ENCODE measurements at places on chromosomes 3 and 15. TPM values are rescaled to one million over a fixed set of nuclear protein-coding genes. Genes with fewer than 3 reads are reported as not detected.

DNA sequence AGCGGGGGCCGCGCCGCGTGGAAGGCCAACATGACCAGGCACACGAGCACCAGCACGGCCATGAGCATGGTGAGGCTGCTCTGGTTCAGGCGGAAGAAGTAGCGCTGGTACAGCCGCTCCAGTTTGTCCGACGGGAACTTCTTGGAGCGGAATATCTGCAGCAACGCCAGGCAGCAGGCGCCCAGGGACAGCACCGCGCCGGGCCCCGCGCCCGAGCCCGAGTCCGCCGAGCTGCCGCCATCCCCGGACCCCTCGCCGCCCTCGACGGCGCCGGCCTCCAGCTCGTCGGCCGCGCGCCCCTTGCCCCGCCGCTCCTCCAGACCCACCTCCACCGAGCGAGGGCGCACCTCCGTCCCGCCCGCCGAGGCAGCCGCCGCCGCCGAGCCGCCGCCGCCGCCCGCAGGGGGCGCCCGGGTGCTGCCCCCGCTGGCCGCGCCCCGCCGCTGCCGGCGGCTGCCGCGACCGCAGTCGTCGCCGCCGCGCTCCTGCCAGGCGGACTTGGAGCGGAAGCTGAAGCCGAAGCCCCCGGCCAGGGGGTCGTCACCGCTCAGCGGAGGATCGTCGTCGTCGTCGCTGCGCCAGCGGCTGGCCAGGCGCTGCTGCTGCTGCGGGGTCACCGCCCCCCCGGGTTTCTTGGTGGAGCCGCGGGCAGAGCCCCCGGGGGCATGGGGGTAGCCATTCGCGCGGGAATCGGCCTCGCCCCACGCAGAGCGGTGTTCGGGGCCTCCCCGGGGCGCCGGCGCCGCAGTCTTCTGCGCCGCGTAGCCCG is 957 bp downstream of the ADCY5 start:
- DNase-seq = no peak

GRCh38 chr3:138097192-138098172 is 17.9 kb downstream of the DZIP1L start:
- no peak for DNase-seq

DNA sequence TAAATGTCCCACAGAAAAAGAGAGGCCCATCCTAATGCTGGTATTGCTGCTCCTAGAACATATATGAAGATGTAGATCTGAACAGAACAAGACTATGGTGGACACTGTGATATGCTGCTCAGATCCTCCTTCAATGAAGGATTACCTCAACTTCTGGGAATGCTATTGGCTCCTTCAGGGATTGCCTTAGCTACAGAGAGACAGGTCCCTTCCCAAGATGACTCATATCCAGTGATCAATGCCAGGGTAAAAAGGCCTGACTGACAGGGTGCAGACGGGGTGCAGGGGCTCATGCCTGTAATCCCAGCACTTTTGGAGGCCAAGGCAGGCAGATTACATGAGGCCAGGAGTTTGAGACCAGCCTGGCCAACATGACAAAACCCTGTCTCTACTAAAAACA is 20.5 kb upstream of the STAG1 start:
- peak; percentile 68 for DNase-seq

DNA sequence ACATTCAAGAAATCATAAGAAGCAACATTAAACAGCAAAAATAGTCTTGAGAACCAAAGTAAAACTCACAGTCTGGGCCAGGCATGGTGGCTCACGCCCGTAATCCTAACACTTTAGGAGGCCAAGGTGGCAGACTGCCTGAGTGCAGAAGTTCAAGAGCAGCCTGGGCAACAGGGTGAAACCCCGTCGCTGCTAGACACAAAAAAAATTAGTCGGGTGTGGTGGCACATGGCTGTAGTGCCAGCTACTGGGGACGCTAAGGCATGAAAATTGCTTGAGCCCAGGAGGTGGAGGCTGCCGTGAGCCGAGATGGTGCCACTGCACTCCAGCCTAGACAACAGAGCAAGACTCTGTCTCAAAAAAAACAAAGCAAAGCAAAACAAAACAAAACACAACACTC is 117.7 kb upstream of the GOLGA6L6 start:
- DNase-seq = no peak

DNA sequence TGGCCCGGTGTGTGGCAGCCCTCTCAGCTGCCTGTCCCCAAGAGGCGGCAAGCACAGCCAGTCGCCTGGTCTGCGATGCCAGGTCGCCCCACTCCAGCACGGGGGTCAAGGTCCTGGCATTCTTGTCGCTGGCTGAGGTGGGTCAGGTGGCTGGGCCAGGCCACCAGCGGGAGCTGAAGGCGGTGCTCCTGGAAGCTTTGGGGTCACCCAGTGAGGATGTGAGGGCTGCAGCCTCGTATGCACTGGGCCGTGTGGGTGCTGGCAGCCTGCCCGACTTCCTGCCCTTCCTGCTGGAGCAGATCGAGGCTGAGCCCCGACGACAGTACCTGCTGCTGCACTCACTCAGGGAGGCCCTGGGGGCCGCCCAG is 20.8 kb downstream of the CAND2 start:
- no peak for DNase-seq

DNA sequence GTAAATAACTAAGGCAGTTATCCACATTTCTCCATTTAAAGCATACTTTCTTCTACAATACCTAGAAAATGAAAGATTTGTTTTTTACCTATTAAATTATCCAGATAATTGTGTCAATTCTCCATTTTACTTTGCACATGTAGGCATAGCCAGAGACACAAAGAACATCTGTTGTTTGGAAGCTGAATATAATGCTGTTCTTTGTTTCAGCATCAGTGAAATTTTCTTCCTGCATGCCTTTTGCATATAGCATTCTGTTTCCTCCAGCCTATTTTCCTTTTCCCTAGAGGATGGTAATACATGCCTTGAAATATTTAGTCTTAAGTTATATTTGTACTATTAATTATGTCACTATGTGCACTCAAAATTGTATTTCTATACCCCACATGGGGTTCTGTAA is 233.7 kb downstream of the CNTN6 start:
- no peak for DNase-seq

- no peak for DNase-seq
These were observed 815.3 kb downstream of the TUSC7 start for GRCh38 chr3:117524890-117525289.

DNA sequence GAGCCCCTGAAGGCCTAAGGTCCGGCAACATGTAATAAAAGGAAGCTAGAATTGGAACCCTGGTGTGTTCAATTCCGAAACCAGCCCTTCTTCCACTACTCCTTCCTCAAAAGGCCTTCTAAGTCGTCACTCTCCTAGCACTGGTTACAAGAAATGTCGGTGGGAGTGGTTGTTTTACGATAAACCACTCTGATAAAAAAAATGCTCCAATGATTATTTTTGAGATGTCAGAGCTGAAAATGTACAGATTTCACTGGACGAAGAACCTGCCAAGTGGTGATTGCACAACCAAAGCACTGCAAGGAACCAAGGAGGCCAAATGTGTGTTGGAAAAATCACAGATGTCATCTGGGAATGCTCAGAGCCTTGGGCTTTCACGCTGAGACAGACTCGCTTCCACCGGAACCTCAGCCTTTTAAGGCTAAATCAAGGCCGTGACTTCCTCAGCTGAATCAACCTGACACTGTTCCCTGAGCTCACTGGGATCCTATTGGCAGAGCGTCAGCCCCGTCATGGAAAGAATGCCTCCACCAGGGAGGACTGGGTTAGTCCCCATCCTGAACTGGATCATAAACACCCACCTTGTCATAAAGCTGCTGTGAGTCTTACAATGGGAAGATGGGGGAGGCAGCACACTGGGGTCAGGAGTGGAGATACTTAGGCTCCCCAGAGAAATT is 108.1 kb upstream of the THBS1 start:
- no peak for DNase-seq

DNA sequence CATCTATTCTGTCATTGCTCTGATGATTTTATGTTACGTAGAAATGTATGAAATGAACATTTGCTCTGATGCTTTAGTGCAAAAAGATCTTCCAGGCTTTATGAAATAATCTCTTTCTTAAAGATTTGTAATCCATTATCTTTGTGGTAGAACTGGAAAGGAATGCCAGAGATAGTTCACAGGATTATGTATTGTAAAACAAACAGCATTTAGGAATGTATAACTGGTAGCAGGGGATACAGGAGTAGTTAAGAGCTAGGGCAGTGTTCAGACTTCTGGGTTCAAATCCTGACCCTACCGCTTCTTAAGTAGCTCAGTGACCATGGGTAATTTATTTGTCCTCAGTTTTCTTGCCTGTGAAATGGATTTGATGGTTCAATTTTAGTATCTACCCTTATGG is 429.8 kb upstream of the TPM1 start:
- no peak for DNase-seq

DNA sequence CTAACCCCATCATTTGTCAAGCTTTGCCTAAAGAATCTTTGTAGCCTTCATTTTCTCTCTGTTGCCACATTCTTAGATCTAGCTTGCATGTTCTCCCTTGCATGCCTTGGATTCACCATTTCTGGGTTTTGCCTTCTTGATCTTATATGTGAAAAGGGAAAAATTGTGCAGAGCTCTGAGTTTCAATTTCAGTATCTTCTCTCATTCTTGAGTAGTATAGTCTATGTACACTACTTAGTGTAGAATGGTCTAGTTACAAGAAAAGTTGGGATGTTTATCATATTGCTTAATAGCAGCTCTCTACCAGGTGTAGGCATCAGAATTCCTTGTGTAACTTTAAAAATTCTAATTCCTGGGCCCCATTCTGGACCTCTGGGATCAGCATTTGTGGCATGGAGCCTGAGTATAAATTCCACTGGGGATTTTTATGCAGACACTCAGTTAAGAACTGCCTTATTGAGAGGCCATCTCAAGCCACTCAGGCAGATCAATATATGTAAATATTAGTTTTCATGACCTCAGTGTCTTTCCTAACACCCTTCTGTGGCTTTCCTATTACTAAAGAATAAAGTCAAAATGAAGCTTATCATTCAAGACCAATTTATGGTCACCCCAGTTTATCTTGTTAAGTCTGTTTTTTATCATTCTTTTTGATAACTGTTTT is 23.4 kb downstream of the GTF2E1 start:
- DNase-seq = no peak

- DNase-seq = no peak
These were observed 107.8 kb upstream of the TGFBR2 start for GRCh38 chr3:30498587-30498967.

GRCh38 chr3:157136647-157137387 is 23.1 kb downstream of the CCNL1 start:
- peak; percentile 64 for DNase-seq

DNA sequence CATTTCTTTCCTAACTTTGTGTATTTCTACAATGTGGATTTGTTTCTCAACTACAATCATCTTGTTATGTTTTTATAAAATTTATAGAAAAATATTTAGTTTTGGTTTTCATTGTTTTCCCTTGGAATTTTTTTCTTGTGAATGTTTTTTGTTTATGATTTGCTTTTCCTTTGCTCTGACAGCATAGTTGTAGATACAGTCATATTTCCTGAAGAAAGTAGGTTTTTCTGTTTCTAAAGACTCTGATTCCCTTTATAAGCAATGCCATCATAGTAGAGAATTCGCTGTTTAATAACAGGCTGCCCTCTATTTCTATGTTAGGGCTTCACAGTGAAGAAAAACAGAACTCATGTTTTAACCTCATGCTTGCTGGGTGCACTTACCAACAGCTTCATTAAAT is 482.3 kb downstream of the ZBBX start:
- peak; percentile 9 for DNase-seq

DNA sequence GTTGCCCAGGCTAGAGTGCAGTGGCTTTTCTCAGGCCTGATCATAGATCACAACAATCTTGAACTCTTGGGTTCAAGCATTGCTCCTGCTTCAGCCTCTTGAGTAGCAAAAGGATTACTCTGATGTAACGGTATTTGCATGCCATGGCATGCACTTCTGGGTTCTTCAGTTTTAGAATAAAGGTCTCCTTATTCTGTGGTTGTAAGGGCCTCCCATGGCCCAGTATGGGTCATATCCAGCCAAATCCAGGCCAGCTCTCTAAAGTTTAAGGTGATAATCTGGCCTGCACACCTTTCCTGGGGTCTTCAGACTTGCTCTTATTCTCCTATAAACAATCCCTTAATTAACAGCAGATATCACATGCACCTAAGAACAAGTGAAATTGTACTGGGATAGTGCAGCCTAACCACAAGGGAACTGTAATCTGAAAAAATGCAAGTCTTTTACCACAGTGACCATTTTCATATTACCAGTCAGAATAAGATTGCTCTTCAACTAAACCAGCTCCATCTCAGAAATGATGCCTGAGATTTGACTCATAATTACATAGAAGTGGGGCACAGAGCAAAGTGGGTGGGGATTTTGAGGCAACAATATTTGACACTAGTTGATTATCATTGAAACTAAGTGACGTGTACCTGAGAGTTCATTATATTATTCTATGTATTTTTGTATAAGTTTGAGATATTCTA is 25.4 kb downstream of the COMMD2 start:
- DNase-seq = no peak

DNA sequence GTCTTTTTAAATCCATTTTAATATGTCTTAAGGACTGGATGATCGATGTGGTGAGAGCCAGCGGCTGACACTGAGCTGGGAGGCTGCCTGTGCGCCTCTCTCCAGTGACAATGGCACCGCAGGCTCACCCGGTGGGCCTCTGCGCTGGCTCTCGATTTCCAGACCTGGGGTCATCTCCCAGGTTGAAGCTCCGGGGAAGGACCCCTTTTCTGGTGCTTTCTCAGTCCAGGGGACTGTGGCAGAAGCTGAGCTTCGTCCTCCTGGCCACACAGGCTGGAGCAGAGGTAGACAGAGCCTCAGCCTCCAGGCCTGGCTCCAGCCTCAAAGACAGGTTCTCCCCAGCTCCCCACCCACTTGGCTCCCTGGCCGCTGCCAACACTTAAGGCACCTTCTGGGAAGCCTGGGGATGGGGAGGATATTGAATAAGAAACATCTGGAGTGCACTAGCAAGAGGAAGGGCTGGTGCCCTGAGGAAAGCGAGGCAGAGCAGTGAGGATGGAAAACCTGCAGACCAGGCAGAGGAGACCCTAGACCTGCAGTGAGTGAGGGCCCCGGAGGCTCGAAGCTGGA is 154.2 kb upstream of the SMAD3 start:
- DNase-seq = no peak

GRCh38 chr3:141998669-141999290 is 122.3 kb downstream of the ATP1B3 start:
- DNase-seq = peak; percentile 32

DNA sequence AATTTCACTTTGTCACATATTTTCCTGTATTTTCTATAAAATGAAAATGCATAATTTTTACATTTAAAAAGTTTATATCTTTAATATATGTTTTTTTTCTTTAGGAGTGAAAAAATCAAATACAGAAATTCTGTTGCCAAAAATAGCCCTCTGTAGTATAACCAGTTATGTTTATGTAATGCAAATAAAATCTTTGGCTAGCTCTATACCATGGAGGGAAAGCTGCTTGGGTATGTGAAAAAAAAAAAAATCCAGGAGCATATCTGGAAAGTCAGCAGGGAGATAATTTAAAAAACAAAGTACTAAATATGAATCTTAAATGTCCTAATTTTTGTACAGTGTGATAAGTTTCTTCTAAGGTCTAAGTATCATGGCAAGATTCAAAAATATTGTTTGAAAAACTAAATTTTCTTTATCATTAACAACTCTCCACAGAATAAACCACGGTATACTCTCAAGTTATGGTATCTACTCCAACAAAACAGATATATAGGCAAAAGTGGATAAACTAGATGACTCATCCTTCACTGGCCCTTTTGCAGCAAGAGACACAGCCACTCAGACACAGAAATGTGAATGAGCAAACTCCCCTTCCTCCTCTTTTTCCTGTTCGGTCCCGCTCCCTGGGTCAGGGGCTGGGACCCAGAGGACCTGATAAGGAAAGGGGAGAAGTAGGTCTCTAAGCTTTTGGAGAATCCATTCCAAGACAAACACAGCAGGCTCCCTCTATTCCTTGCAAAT is 66.6 kb downstream of the PDZRN3 start:
- peak; percentile 23 for DNase-seq

The RTP1 gene
- not detected for total RNA-seq

The KBTBD12 gene
- under 0.01 TPM for total RNA-seq

The GRAMD1C gene
- total RNA-seq = 1.1 TPM

The PCSK6 gene
- 12.3 TPM for total RNA-seq

All from bronchial epithelial cell (primary cell).